ENCODE measurements at places on chromosomes 12 and 14. TPM values are rescaled to one million over a fixed set of nuclear protein-coding genes. Genes with fewer than 3 reads are reported as not detected.
A peak's percentile ranks its signal among the peaks of the same experiment; 100 is the strongest.

Gene STON2
- polyA plus RNA-seq = 4.6 TPM

Gene HOXC10
- 0.06 TPM for polyA plus RNA-seq

Gene DNAH10
- polyA plus RNA-seq = 0.06 TPM

Gene TMEM30B
- 0.52 TPM for polyA plus RNA-seq

Gene SSPN
- 18.3 TPM for polyA plus RNA-seq

Gene OR6C70
- not detected for polyA plus RNA-seq

GRCh38 chr14:82230748-82231147, 697.1 kb upstream of the SEL1L start:
- H3K27me3 ChIP-seq = no peaks in the 10 kb centered on the region
- no peak for DNase-seq
- H3K36me3 ChIP-seq = no peaks in the 10 kb centered on the region
- no peak overlapping the region for H3K27ac ChIP-seq

DNA sequence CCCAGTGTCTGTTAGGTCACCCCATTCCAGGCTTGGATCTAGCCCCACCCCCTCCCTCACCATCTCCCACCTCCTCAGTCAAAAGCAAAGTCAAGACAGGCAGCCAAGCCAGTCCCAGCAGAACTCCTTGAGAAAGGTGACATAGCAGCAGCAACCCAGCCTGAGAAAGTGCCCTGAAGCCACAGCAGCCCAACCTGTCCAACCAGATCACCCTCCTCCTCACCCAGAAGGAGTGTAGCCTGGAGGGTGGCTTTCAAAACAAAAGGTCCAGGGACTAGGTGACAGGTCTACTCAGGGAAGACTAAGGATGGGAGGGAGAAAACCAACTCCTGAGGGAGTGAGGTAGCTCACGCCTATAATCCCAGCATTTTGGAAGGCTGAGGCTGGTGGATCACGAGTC, 5.2 kb downstream of the RAB15 start:
- no peak overlapping the region for H3K4me3 ChIP-seq
- H3K4me1 ChIP-seq = no peaks in the 10 kb centered on the region
- H3K27ac ChIP-seq = no peak overlapping the region
- DNase-seq = no peak
- H3K27me3 ChIP-seq = no peaks in the 10 kb centered on the region

- DNase-seq = no peak
- no peak overlapping the region for H3K4me3 ChIP-seq
- peaks cover 4% of the 10 kb centered on the region for H3K4me1 ChIP-seq
- peaks cover 2% of the 10 kb centered on the region for H3K36me3 ChIP-seq
These were observed 1.3 kb upstream of the ATP2A2 start for GRCh38 chr12:110279566-110280375.

DNA sequence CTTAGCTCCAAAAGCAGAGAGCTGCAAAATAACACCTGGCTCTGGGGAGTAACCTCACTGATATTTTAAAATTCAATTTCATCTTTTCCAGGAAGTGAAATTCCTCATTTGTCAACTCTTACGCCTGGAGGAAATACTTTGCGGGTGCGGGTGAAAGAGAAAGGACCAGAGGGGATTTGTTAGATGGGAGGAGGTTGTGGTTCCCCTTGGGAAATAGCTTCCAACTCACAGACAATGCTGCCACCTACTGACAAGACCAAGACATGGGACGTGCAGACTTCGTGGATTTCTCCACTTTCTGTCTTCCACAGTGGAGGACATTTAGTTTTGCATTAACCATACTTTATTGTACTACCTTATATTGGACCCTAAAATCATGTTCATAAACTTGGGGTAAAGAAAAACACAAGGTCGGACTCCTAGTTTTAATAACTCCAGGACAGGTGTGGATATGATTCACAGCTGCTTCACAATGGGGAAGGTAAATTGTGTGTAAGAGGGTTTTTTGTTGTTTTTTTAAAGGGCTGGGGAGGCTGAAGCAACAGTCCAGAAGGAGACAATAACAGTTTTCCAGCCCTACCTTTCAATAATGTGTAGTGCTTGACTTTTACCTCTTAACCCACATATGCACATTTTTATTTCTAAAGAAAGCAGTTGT, 10.8 kb downstream of the FBXL14 start:
- peak overlapping the region; percentile 2 for H3K4me3 ChIP-seq
- peaks cover 16% of the 10 kb centered on the region for H3K4me1 ChIP-seq
- peak; percentile 79 for DNase-seq
- H3K27me3 ChIP-seq = no peaks in the 10 kb centered on the region

DNA sequence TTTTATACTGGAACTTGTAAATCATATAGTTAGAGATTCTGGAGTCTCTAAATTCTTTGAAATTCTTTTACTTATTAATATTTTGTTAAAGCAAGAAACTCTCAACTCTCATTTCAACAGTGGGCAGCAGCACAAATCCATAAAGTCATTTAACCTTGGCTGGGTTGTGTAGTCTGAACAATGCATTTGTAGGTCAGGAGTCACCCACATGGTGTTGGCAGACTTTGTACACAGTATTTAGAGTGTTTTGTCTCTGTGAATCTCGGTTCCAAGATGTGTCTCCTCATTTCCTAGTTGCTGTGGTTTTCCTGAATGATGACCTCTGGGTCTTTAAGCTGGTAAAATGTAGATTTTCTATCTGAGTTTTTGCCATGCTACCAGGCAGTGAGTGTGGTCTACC, 20.8 kb upstream of the STRAP start:
- H3K36me3 ChIP-seq = no peaks in the 10 kb centered on the region
- H3K4me3 ChIP-seq = no peak overlapping the region
- H3K27ac ChIP-seq = no peak overlapping the region
- no peak for DNase-seq

GRCh38 chr14:52950898-52951680, at the start of gene FERMT2:
Gene FERMT2 (minus strand): TSS chr14:52951050. CDS start chr14:52950568, 482 bp downstream.
- H3K4me1 ChIP-seq = peaks cover 7% of the 10 kb centered on the region
- DNase-seq = peak; percentile 91
- peaks cover 3% of the 10 kb centered on the region for H3K36me3 ChIP-seq
- peak within 1 kb of the TSS; percentile 99 for H3K4me3 ChIP-seq
- H3K27ac ChIP-seq = peak within 1 kb of the TSS; percentile 96
- no peaks in the 10 kb centered on the region for H3K27me3 ChIP-seq

GRCh38 chr14:95281560-95282176, 38.0 kb downstream of the CLMN start:
- H3K4me1 ChIP-seq = no peaks in the 10 kb centered on the region
- DNase-seq = no peak
- H3K27me3 ChIP-seq = no peaks in the 10 kb centered on the region
- H3K27ac ChIP-seq = no peak overlapping the region
- no peak overlapping the region for H3K4me3 ChIP-seq

DNA sequence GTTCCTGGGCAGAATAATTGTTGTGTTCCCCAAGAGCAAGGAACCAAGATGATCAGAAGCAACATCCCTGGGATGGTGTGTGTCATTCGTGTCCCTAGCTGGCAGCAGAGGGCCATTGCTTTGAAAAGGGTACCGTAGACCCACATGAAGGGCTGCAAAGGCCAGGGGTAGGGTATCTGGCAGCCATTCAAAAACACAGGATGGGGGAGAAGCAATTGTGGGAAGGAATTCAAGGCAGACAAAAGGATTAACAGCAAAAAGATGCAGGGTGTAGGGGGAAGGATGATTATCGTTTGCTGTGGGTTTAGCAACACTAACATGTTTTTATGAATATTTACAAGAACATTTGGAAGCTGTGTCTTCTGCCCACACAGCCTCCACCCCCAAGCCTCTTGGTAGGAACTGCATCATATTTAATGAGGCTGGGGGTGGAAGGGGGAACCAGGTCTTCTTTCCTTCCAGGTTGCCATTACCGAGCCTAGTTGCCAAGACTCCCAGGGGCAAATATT, 169.0 kb upstream of the G2E3 start:
- no peak overlapping the region for H3K27ac ChIP-seq
- DNase-seq = no peak
- H3K4me3 ChIP-seq = no peak overlapping the region
- no peaks in the 10 kb centered on the region for H3K27me3 ChIP-seq

- H3K36me3 ChIP-seq = no peaks in the 10 kb centered on the region
- H3K27me3 ChIP-seq = no peaks in the 10 kb centered on the region
- no peak overlapping the region for H3K4me3 ChIP-seq
- H3K27ac ChIP-seq = peak overlapping the region; percentile 26
- peak; percentile 90 for DNase-seq
These were observed 485.1 kb downstream of the ZFP36L1 start for GRCh38 chr14:68307790-68308168.

DNA sequence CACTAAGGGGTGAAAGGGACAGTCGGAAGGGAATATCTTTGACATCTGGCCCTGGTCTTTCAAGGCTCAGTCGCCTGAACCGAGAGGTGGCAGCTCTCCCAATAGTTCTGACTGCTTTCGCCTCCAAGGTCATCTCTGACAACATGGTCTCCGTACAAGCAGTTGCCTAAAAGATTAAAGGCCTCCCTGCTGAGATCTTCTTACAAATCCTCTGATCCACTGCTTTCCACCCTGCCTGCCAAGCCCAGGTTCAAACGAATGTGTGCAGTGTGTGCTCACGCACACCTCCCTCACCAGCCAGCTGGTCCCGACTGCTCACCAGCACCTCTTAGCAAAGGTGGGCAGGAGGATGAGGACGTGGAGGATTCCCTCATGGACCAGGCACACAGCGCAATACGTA, 10.4 kb downstream of the B4GALNT3 start:
- H3K4me3 ChIP-seq = no peak overlapping the region
- no peak for DNase-seq
- no peaks in the 10 kb centered on the region for H3K4me1 ChIP-seq
- H3K36me3 ChIP-seq = no peaks in the 10 kb centered on the region

Measured in fibroblast of lung (primary cell).